T-helper 22 cell (primary cell): ENCODE measurements at places on chromosomes 16 and 17.

DNA sequence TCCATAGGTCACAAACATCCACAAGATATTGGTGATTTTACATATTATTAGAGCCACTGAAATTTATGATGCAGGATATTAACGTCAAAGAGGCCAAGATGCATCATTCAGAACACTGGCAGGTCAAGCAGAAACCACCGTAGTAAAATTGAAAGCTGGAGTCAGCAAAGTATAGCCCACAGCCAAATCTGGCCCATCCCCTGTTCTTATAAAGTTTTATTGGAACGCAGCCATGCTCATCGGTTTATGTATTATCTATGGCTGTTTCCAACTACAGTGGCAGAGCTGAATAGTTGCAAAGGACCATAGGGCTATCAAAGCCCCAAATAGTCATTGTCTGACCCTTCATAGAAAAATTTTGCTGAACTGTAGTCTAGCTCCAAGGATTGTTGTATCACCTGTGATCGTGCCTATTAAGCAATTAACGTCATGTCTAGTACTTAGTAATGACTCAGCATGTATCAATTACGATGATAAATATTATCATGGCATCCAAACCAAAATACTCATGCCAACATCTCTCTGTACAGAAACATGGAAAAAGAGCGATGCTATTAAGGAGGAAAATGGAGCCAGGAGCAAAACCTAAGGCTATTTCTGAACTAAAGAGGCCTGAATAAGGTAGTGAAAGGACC is 165.6 kb downstream of the IRX3 start:
- no peak for DNase-seq

DNA sequence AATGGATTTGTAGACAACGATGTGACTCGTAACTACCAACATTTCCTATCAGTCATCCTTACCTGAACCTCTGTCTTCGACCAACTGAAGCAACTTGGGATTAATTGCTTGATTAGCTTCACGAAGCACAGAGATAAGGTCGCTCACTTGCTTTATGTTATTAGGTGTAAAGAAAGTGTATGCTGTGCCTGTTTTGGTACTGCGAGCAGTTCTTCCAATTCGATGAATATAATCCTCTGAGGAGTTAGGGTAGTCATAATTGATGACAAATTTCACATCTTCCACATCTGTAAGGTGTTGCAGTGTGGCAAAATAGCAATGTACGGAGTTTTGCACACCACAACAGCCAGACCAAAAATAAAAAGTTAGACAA is 3.6 kb upstream of the POLG2 start:
- DNase-seq, result no peak

GRCh38 chr17:48751733-48752398 is 23.3 kb upstream of the HOXB13 start:
- DNase-seq, result no peak

- DNase-seq, result no peak
Measured at GRCh38 chr16:80587071-80587470, 46.3 kb downstream of the DYNLRB2 start.

DNA sequence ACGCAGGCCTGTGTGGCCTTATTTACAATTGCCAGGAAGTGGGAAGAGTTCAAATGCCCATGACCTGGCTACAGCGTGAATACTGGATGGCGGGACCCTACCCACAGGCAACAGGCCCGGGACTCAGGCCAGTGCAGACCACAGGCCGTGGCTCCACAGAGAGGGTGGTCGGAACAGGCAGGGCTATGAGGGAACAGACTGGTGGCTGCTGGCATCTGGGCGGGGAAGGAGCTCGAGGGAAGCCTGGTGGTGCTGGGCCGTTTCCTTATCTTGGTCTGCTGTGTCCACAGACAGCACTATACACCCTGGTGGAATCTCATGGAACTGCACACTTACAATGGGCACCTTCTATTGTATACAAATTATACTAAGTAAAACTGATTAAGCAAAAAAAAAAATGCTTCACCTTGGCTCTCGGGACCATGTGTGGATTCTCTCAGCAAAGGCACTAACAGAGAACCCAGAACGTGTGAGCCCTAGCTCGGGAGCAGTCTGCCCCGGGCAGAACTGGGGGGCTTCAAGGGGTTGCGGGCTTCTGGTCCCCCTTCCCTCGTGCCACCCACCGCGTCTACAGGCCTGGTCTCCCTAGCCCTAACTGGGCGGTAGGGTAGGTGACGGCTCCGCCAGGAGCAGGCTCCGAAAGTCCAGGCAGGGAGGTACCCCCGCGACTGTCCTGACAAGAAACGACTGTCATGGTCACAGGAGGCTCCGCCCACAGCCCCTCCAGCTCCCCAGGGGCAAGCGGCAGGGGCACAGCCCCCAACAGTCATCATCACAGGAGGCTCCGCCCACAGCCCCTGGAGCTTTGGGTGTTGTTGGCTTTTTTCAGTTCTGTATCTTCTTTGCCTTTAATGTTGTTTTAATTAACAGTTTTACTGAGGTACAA is 21.8 kb downstream of the CEP131 start:
- no peak for DNase-seq

- DNase-seq, result no peak
Measured at GRCh38 chr16:24841291-24841690, 4.5 kb upstream of the SLC5A11 start.

- no peak for DNase-seq
Measured at GRCh38 chr16:66399031-66399430, 28.1 kb upstream of the BEAN1 start.

GRCh38 chr16:28835864-28836760 is 10.0 kb downstream of the TUFM start:
- DNase-seq, result no peak

- DNase-seq, result no peak
Measured at GRCh38 chr16:12416136-12416787, 387.4 kb downstream of the CPPED1 start.

DNA sequence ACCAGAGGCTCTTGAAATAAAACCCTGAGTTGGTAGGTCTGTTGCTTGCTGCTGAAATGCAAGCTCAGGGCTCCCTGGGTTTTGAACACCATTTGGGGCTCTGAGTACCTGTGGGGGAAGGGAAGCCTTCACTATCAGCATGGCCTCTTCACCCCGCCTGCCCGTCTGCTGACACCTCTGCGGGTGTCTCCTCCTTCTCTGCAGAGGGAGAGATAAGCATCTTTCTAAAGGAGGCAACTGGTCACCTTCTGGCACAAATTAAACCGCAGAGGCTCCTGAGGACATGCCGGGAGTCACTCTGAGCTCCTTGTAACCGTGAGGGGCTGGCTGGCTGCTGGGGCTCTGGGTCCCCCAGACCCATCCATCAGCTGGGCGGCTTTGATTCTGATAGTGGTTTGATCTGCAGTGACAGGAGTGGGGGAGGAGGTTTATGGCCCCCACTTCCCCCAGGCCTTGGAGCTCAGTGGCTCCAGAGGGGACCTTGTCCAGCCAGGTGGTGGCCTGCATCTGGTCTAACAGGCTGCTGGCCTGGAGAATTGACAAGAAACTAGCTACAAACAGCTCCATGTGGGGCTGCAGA is 123.5 kb downstream of the IRF8 start:
- DNase-seq, result no peak

GRCh38 chr16:85549766-85550421 is 63.2 kb upstream of the GSE1 start:
- no peak for DNase-seq
